ENCODE measurements at places on chromosomes 5 and 9.
A peak's percentile ranks its signal among the peaks of the same experiment; 100 is the strongest.

- DNase-seq = peak; percentile 49
These were observed 191.8 kb downstream of the PRR16 start for GRCh38 chr5:120655828-120656435.

DNA sequence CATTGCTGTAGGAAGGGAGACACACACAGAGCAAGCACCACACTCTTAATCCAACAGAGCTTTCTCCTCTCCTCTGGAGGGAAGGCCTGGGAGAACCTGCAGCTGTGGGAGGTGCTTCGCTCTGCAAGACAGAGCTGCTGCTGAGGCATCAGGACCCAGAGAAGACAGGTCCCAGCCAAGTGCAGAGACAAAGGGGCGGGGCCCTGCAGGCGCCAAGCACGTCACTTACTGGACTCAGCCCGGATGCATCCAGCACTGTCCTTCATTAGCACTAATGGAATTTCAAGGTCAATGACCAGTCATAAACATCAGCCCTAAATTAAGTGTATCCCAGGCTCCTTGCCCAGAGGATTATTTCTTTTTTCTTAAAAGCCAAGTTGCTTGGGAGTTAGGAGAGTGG is 337.1 kb upstream of the PANK3 start:
- no peak for DNase-seq

GRCh38 chr9:89797937-89798455 is 193.2 kb downstream of the GADD45G start:
- DNase-seq = no peak

DNA sequence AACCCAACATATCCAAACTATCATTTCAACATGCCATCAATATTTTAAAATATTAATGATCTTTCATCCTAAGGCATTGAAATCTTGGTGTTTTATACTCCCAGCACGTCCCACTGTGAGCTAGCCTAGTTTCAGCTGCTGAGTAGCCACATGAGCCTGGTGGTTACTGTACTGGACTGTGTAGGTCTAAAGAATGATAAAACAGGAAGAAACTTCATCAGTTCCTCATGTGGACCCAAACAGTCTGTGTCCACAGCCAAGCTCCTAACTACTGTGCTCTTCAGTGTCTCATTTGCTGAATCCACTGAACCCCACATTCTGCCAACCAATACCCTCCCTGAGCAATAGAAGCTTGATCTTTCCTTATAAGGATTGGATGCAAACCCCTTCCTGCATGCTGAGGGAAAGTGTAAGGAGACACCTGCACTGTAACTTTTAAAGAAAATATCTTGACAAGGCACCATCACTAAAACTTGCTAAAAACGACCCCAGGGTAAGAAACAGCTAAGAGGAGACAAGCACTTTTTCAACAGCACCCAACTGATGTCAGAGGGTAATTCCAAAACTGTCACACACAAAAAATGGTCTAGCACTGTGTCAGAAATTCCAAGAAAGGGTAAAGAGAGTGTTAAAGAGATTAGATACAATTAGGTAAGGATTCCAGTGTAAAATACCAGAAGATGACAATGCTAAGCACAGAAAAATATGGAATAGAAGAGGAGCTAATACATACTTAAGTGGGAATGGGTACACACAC is 126.9 kb downstream of the SPOCK1 start:
- no peak for DNase-seq

DNA sequence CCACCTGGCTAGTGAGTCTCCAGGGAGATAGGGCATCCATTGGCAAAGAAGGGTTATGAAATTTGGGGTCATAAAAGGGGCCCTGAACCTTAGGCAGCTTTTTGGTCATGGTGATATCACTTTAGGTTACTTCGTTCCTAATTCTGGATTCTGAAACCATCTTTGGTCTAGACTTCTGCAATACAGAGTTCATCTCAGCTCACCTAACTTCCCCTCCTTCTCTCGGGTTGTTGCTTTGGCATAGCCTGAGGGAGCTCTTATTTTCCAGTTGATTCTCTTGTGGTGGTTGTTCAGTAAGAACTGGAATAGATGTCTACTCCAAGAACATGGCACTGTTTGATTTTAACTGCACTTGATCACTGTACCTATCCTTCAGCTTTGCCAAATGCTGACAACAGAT is 148.9 kb upstream of the RUSC2 start:
- DNase-seq = no peak

DNA sequence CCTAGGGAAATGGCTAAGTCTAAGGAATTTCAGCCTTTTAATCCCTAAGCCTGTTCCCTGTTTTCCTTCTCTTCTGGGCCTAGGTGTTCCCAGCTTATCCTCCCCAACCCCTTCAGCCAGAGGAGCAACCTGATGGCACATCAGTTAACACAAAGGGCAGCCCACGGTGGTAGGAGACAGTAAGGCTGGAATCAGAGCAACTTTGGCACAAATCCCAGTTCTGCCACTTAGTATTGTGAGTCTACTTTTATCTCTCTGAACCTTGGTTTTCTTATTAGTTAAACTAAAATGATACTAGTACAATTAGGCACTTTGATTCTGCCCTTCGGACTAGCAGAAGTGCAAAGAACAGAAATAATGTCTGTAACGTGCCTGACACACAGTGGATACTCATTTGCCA is 246.8 kb downstream of the SAXO1 start:
- no peak for DNase-seq

- DNase-seq = peak; percentile 35
These were observed 90.8 kb downstream of the PLPPR1 start for GRCh38 chr9:101119206-101119819.

DNA sequence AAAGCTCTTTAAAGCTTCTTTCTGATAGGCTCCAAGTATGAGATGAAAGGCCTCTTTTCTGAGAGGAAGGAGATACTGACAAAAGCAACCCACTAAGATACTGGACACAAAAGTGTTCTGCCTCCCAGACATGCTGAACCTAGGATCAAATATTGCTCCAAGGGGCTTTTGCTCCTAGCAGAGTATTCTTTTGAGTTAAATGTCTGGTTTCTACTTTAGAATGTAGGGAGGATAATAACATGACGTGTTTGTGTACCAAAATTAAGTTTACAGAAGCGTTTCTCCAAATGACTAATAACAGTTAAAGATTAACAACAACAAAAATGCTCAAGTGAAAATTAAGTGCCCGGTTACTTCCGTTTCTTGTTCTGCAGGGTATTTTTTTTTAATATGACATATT is 2293.3 kb upstream of the C9orf72 start:
- no peak for DNase-seq

- DNase-seq = no peak
These were observed 24.7 kb upstream of the SLC6A19 start for GRCh38 chr5:1176473-1177391.

DNA sequence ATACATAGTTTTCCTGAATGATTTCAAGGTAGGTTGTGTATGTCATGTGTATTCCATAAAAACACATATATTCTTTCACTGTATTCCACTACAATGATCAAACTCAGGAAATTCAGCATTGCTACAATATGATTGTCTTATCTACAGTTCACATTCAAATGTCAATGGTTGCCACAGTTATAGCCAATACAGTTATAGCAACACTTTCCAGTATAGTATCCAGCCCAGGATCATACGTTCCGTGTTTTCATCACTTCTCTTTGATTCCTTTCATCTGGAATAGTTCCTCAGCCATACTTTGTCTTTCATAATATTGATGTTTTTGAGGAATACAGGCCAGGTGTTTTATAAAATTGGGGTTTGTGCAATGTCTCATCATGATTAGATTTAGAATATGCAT is 9.5 kb downstream of the OR2S2 start:
- no peak for DNase-seq

- no peak for DNase-seq
These were observed 78.2 kb downstream of the EFNA5 start for GRCh38 chr5:107592515-107592914.

DNA sequence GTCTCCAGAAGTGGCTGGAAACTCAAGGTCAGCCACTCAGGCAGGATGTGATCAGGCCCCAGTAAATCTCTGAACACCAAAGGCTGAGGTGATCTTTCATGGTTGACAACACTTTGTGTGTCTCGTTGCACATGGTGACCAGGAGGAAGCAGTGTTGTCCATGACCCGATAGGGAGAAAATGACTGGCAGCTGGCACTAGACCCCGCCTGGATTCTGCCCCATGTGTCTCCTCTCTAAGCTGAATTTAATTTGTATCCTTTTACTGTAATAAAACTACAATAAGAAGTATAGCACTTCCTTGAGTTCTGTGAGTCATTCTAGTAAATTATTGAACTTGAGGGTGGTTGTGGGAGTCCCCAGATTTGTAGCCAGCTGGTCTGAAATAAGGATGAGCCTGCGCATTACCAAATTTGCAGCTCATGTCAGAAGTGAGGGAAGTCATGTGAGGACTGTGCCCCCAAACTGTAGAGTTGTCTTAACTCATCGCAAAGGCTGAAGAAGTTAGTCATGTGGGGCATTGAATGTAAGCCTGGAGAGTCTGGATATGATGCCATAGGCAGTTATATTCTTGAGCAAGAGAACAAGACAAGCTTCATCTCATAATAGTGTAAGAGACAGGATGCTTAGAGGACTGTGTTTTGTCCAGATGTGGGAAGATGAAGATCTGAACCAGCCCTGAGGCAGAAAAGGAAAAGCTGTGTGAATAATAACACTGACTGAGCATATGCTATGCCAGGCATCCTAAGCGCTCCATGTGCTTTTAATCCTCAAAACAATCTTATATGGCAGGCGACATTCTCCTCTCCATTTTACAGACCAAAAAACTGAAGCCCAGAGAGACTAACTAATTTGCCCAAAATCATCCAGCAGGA is 55.9 kb downstream of the TMEM215 start:
- no peak for DNase-seq

DNA sequence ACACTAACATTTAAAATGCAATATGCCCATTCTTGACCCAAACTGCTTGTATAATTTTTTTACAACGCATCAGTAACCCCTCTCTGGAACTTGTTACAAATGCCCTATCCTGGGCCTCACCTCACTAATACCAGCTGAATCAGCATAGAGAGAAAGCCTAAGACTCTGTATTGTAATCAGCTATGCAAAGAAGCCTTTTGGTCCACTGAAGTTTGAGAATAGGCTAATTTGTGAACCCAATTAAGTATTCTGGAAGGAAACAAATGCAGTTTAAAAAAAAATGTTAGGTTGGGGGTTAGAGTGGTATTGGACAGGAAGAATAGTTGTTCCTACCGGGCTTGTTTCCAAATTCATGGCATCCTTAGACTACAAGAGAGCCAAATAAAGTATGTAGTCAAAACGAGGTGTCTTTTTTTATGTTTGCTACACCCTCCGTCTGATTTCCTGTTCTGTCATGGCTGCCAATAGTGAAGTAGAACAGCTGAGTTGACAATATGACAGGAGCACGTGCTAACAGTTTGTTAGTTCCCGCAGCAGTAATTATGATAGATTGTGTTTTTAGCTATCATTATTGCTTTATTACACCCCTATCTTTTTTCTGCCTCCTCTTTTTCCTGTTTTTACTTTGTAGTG is 1048.7 kb upstream of the NUDT12 start:
- no peak for DNase-seq

DNA sequence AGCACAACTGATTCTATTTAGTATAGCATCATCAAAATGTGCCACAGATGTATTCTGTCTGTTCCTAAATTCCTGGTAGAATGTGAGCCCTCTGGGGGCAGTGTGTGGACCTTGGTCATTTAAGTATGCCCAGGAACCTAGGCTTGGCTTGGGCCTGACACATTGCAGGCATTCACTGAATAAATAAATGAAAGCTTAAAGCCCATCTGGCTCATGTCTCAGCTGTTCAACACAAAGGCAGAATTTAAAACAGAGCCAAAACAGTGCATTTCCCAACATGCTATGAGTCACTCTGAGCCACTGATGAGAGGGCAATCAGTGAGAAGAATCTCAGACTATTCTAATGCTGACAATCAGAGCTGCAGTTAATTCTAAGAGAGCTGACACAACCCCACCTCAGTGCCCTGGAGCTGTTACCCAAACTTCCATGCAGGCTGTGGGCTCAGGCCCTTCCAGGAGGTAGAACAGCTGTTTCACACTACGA is 8.1 kb downstream of the FAM193B start:
- DNase-seq = peak; percentile 99

GRCh38 chr9:105475302-105475701 is 27.5 kb downstream of the FSD1L start:
- peak; percentile 67 for DNase-seq

- no peak for DNase-seq
These were observed 630.7 kb upstream of the ZNF608 start for GRCh38 chr5:125377141-125377540.

DNA sequence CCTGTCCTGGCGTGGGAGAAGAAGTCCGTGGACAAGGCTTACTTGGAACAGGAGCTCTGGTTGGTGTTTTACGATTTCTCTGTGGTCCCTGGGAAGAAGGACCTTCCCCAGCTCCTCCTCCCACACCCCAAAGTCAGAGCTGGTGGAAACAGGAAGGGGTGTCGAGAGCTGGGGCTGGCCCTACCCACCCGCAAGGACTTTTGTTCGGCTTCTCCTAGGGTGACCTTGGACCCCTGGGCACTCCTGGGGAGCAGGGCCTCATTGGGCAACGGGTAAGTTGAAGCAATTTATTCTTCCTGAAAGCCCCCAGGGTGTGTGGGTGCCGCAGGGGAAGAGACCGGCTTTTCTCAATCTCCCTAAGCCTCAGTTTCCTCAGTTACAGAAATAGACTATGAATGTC is 53.9 kb upstream of the ORM1 start:
- no peak for DNase-seq

DNA sequence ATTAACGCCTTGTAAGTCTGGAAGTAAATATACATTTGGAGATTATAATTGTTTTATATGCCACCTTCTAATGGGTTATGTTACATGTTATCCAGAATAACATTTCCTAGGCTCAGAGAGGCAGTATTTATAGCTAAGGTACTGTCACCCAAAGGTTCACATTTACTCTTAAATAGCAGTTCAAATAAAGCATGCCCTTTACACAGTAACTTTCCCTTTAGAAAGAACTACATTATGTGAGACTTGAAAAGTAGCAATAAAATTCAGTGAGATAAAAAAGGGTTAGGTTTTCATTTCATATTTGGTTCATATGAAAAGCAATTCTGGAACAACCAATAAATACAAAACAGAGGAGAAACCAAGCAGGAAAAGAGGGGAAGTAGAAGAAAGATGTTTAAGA is 35.1 kb downstream of the SKIC3 start:
- DNase-seq = no peak

DNA sequence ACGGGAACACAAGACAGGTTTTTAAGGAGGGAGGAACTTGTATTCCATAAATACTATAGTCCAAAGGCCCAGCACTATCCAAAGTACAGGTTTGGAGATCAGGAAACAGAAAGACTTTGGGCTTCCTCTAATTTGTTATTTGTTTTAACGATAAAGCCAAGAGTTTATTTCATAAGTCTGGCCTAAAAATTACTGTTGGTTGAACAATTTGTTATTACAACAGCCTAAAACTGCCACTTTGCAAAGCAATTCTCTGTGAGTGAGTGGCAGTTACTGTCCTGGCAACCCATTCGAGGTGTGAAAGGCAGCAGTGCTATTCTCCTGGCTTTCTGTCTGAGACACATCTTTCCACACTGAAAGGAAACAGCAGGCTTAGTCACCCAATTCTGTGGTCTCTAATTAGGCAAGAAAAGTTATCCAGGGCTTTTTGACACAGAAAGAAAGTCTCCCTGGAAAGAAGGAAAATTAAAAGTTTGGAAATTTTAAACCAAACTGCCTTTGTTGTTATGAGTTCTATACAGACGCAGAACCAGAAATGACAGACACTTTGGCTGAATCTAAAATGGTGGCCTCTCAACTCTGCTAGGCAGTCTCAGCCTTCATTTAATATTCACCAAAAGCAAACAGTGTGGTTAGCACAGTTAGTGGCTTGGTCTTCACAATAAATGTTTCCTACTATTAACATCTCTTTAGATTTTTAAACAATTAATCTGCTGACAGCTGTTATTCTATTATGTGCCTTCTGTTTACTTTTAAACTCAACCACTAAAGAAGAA is 33.9 kb downstream of the PSMB7 start:
- peak; percentile 58 for DNase-seq

- DNase-seq = peak; percentile 85
These were observed 579.7 kb upstream of the ZNF608 start for GRCh38 chr5:125326150-125326510.
